ENCODE measurements at places on chromosomes 6 and 20.
A peak's percentile ranks its signal among the peaks of the same experiment; 100 is the strongest.

- DNase-seq: no peak
Measured at GRCh38 chr6:130138116-130138908, 84.4 kb downstream of the SAMD3 start.

DNA sequence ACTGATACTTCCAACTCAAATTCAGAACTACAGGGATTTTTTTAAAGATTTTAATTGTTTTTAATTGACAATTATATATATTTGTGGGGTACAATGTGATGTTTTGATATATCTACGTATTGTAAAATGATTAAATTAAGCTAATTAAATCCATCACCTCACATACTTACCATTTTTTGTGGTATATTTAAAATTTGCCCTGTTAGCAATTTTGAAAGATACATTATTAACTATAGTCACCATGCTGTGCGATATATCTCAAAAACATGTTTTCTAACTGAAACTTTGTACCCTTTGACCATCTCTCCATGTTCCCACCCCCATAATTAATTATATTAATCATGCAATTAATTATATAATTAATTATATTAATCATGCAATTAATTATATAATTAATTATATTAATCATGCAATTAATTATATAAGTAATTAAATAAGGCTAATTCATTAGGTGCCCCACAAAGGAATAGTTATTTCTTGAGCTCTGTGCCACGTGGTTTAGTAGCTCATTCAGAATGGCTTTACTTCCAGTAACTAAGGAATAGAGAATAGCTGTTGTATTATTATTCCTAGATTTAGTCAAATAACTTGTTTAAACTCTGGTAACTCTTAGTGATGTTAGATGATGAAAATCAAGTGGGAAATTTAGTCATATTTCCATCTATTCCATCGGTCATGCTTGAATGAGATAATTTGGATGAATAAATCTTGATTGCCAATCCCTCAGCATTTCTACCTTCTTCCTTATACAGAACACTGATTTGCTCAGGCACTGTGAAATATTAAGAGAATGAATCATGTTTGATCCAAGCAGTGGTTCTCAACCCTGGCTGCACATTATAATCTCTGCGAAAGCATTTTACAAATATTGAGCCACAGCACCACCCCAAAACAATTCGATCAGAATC is 25.1 kb downstream of the LOC128125822 start:
- DNase-seq: no peak

DNA sequence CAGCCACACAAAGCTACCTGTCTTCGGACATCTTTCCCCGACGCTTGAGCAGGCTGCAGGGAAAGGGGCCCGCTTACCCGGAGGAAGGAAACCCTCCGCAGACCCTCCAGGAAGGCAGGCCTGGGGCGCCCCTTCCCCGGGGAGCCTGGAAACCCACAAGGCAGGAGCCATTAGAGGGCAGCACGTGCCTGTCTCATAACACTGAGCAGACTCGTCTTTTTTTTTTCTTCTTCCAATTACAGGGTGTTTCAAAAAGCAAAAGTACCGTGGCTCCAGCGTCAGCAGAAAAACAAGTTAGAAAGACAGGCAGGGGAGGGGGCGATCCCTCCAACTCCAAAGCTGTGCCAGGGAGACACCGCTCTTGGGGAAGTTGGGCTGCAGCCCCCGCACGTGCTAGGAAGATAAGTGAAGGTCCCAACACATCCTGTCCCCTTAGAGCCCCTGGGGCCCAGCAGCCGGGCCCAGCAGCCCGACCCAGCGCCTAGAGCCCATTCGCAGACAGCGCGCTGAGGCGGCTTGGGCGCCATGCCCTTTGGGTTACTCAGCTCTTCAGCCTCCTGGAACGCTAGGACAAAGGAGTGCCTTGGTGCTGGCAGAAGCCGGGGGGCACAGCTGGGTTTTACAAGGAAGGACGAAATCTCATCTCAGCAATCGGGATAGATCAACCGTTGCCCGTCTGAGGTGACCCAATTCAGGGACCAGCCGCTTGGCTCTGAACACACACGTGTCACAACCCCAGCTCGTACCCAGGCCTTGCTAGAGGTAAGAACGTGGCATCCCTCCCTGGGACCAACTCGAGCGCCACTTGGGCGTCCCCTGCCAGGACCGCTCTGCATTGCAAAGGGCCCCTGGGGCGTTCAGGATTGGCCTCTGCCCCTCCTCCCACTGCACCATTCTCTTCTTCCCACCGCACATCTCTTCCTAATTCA is 136.3 kb downstream of the LY86 start:
- peak; percentile 22 for DNase-seq

- no peak for DNase-seq
Measured at GRCh38 chr6:84002226-84002625, 31.3 kb upstream of the MRAP2 start.

- no peak for DNase-seq
Measured at GRCh38 chr20:63957690-63958441, 1.6 kb upstream of the UCKL1 start.

DNA sequence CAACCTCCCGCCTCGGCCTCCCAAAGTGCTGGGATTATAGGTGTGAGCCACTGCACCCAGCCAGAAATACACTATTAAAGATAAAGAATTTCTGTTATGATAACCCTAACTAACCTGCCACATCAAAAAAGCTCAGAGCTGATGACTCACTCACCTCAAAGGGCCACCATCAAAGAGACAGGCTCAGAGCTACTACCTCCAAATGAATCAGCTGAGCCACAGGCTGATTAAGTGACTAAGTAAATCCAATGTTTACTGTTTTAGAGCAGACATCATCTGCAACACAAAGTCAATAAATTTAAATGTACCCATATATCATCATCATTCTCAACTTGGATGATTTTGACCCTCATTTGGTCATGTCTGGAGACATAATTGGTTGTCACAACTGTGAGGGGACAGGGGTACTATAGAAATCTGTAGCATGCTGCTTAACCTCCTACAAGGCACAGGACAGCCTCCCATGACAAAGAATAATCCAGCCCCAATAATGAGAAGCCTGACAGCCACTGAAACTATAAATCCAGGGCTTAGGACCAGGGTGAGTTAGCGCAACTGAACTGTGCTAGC is 106.5 kb downstream of the ATP9A start:
- DNase-seq: peak; percentile 61

- DNase-seq: no peak
Measured at GRCh38 chr20:36391456-36391855, 85.3 kb downstream of the DLGAP4 start.

GRCh38 chr20:46964618-46965455 is 70.2 kb downstream of the EYA2 start:
- no peak for DNase-seq

GRCh38 chr6:113055061-113055460 is 707.9 kb downstream of the RFPL4B start:
- DNase-seq: no peak

- no peak for DNase-seq
Measured at GRCh38 chr6:22399693-22400092, 102.9 kb upstream of the PRL start.

- no peak for DNase-seq
Measured at GRCh38 chr6:20328266-20328923, 73.3 kb upstream of the E2F3 start.

DNA sequence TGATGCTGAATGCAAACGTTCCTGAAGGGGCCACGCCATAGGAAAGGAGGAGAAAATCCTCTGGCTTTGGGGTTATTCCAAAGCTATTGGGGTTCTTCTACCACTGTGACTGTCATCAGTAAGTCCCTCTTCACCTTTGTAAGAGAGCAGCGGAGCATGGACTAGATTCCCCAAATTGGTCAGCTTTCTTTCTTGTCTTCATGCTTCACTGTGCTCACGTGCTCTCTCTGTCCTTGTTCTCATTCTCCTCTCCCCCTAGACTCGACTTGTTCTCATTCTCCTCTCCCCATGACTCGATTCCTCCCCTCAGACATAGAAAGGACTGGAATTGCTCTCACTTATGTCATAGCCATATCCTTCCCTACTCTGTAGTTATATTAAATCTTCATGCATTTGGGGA is 54.8 kb upstream of the ADGRG6 start:
- no peak for DNase-seq

GRCh38 chr6:112663698-112664097 is 316.6 kb downstream of the RFPL4B start:
- no peak for DNase-seq

DNA sequence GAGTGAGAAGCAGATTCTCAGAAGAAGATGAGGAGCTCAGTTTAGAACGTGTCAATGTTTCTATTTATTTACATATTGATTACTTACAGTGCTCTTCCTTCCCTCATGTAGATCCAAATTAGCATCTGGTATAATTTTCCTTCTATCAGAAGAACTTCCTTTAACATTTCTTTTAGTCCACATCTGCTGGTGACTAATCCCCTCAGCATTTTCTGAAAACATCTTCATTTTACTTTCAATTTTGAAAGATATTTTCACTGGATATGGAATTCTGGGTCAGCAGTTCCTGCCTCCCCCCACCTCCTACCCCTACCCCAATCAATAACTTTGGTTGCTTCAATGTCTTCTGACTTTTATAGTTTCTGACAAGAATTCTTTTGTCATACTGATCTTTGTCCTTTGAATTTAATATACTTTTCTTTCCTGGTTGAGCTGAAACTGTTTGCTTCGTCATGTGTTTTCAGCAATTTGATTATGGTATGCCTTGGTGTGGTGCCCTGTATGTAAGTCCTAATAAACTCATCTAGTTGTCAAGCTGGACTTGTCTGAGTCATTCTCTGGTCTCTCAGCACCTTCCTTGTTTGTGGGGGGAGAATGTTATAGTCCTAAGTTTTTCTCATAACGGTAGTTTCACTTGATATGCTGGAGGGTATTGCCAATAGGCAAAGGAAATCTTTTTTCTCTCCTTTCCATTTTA is 57.0 kb downstream of the SMPDL3A start:
- DNase-seq: no peak

GRCh38 chr20:17816804-17817587 is 117.2 kb downstream of the BANF2 start:
- DNase-seq: no peak

- no peak for DNase-seq
Measured at GRCh38 chr6:129429956-129430355, 280.0 kb downstream of the ARHGAP18 start.

- DNase-seq: no peak
Measured at GRCh38 chr6:74657011-74657410, 548.8 kb downstream of the COL12A1 start.

- DNase-seq: no peak
Measured at GRCh38 chr6:65818576-65818975, 111.5 kb upstream of the EYS start.

DNA sequence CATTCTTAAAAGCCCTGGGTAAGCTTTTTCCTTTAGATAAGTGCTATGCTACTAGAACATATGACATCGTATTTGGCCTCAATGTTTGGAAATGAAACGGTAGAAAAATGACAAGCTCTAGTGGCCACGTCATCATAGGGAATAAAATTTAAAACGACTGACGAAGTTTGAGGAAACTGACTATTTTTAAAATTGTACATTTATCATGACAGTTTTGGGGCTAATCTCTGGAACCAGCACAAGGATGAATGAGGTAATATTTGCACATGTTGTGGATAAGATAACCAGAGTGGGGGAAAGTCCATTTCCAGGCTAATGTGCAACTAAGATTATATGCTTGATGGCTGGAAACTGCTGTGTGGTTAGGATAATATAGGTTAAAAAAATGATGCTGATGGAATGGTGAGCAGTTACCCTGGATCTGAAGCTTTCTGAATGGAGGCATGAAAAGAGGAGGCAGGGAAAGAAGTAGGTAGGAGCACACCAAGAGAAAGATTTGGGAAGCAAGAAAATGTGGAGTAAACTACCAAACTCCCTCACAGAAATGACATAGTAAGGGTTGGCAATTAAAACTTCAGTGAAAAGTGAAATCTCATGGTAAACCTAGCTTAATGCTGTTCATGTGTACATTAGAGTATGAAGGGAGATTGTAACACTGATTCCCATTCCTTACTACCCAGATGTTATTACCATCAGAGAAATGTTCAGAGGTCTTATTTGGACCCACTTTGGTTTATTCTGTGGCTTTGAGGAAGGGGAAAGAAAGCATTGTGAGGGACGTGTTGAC is 42.7 kb upstream of the CEP162 start:
- no peak for DNase-seq

- no peak for DNase-seq
Measured at GRCh38 chr6:110935171-110935570, 23.3 kb upstream of the GTF3C6 start.

- no peak for DNase-seq
Measured at GRCh38 chr6:112618849-112619248, 271.7 kb downstream of the RFPL4B start.

DNA sequence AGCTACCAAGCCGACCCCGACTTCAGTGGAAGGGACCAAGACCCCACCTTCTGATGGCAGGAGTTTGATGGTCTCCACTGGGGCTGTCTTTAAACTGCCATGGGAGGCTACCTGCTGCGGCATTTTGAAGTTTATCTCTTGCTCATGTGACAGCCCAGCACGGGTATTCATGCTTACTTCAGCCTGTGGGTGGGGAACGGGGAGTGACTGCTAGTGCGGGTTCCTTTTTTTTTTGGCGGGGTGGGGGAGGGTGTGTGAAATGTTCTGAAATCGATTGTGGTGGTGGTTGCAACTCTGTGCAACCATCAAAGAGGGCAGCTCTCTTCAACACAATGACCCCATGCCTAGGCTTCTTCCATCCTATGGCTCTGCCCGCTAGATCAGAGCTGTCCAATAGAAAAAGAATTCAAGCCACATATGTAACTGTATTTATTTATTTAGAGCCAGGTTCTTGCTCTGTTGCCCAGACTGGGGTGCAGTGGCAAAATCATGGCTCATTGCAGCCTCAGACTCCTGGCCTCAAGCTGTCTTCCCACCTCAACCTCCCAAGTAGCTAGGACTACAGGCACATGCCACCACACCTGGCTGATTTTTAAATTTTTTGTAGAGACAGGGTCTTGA is 53.7 kb downstream of the PPP1R16B start:
- no peak for DNase-seq

- DNase-seq: no peak
Measured at GRCh38 chr6:13813026-13813425, 1.3 kb downstream of the MCUR1 start.

- DNase-seq: no peak
Measured at GRCh38 chr6:21501021-21501354, 92.6 kb upstream of the SOX4 start.

- DNase-seq: no peak
Measured at GRCh38 chr6:95846652-95847051, 169.1 kb upstream of the FUT9 start.

GRCh38 chr6:95589826-95590570 is 12.7 kb downstream of the MANEA start:
- no peak for DNase-seq

- no peak for DNase-seq
Measured at GRCh38 chr6:22468256-22468965, 101.0 kb upstream of the HDGFL1 start.

DNA sequence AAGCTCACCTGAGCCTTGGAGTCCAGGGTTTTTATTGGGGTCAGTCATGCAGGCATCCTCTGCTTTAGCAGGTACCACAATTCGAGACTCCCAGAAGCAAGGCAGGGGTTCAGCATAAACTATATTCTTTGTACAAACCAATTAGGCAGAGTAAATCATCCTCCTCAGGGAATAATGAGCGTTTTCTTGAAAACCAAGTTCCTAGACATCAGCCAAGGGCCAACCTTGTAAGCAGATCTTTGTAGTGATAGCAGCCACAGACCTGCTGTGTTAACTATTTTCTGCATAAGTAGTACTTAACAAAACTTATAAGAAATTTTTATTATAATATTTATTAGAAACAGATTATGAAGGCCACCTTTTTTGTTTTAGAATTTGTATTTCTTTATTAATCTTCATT is 74.7 kb downstream of the STXBP5 start:
- no peak for DNase-seq

- DNase-seq: no peak
Measured at GRCh38 chr6:17007749-17008148, 94.1 kb upstream of the STMND1 start.
